Mononuclear cell (primary cell): ENCODE measurements at places on chromosomes 2 and 18. TPM values are rescaled to one million over a fixed set of nuclear protein-coding genes. Genes with fewer than 3 reads are reported as not detected.

GPR35 gene
- 40.8 TPM for total RNA-seq

CRYGD gene
- total RNA-seq, result not detected

REG1A gene
- 0.31 TPM for total RNA-seq

CRACDL gene
- total RNA-seq, result 1.6 TPM

ANTXR1 gene
- under 0.01 TPM for total RNA-seq

SP140L gene
- total RNA-seq, result 53.8 TPM

TMEM200C gene
- under 0.01 TPM for total RNA-seq

PPP3R1 gene
- total RNA-seq, result 62.1 TPM

EN1 gene
- not detected for total RNA-seq

PSMA8 gene
- total RNA-seq, result 0.42 TPM

PHOSPHO2 gene
- total RNA-seq, result 3.6 TPM

LCT gene
- total RNA-seq, result 0.10 TPM

DHRS9 gene
- total RNA-seq, result 0.42 TPM

IL1B gene
- 3,994 TPM for total RNA-seq

PTCD3 gene
- total RNA-seq, result 167 TPM

EML6 gene
- 0.73 TPM for total RNA-seq

ROCK2 gene
- total RNA-seq, result 8.5 TPM

SERPINB2 gene
- 143 TPM for total RNA-seq

FAM161A gene
- total RNA-seq, result 0.52 TPM

CNDP1 gene
- not detected for total RNA-seq

SH3RF3 gene
- total RNA-seq, result 2.2 TPM

PJVK gene
- total RNA-seq, result 1.2 TPM

SH3BP4 gene
- total RNA-seq, result 1.4 TPM

PSTPIP2 gene
- 27.9 TPM for total RNA-seq

WDPCP gene
- 14.5 TPM for total RNA-seq

DNAJC5G gene
- total RNA-seq, result not detected

SERPINB12 gene
- total RNA-seq, result not detected

ST8SIA3 gene
- total RNA-seq, result not detected

MROH2A gene
- total RNA-seq, result not detected
